Endothelial cell (in vitro differentiated cells): ENCODE measurements at places on chromosomes 5 and 9.
A peak's percentile ranks its signal among the peaks of the same experiment; 100 is the strongest.

GRCh38 chr5:119274767-119275130 is 81.1 kb upstream of the TNFAIP8 start:
- DNase-seq: no peak

DNA sequence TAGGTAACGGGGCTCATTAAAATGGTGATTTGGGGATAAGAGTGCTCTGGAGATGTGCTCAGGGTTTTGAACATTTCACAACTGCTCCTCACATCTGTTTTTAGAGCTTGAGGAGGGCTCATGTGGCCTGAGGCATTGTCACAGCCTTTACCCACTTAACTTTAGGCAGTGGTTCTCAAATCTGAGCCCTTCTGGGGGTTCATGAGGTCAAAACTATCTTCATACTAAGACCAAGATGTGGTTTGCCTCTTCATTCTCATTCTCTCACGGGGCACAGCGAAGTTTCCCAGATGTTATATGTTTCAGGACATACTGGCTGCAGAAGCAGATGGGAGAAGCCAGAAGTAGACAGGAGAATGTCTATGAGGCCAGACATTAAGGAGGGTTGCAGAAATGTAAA is 38.4 kb downstream of the STXBP1 start:
- DNase-seq: no peak

DNA sequence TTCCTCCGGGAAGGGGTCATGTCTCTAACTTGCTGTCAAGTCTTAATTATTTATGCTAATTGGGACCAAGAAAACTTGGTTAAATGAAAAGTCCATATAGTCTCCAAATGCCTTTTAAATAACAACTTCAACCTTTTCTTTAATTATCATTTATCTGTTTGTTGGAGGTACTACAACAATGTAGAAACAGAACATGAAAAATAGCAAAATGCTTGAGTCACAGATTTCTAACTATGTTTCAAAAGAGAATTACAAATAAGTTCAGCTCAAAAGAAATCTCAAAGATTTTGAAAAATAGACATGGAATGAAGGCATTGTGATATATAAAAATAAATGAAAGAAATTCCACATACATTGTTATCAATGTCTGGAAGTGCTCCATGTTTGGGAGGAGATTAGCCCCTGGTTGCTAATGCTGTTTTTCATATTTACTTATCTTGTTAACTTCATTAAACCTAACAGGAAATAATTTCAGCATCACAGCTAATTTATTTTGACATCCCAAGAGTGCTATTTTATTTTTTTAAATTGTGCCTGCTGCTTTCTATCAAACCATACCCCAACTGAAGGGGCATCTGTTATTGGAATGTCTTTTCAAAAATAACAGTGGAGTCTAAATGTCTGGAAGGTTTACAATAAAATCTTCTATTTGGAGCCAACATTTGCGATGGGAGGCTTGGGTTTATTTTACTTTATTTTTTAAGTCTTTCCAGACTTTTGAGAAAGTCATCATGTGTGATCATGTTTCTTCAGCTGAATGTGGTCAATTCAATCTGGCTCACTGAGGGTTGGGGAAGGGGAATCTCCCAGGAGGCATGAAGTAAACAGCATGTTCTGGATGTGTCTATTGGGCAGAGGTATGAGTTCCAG is 53.1 kb upstream of the ANKRD55 start:
- no peak for DNase-seq

DNA sequence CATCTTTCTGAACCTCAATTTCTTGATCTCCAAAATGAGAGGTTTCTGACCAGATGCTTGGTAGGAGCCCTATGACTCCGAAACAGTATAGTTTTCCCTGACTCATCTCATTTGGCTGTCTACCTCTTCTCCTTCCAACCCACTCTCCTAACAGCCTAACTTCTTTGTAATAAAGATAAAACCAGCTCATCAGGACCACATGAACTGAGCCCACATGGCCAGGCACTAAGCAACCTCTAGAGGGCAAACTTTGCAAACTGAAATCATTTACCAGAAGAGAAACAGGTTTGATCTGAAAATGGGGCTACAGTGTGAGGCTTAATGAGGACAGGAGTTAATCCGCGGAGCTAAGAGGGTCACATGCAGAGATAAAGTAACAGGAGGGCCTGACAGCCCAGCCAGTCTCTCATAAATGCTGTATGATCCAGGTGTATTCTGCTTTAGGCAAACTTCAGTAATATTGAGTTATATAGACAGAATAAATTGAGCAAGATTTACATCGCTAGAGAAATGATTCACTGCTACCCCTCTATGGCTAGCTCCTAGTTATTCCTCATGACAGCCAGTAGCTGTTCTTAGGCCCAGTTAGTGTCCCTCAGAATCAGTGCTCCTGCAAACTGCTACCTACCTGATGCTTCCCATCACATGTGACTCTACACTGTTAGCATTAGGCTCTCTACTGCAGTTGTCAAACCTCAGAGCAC is 64.6 kb downstream of the ABCA1 start:
- DNase-seq: peak; percentile 45

- DNase-seq: no peak
Observed at GRCh38 chr9:112542593-112543292, 56.1 kb downstream of the KIAA1958 start.

- DNase-seq: no peak
Observed at GRCh38 chr5:112189391-112189790, 229.7 kb downstream of the EPB41L4A start.

DNA sequence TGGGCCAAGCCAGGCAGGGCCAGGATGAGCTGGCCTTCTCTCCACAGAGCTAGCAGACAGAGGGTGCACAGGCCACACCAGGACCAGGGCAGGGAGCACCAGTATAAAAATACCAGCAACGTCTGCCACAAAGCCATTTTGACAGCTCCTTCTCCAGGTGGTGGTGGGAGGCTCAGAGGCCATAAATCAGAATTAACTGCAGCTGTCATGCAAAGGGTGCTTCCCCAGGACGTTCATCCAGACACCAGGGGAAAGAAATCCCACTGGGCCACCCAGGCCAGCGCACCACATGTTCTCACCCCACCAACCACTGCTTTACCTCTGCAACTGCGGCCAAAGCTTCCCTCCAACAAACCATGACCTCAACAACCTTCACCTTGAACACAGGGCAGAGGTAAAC is 403.7 kb upstream of the TRPC7 start:
- DNase-seq: no peak

DNA sequence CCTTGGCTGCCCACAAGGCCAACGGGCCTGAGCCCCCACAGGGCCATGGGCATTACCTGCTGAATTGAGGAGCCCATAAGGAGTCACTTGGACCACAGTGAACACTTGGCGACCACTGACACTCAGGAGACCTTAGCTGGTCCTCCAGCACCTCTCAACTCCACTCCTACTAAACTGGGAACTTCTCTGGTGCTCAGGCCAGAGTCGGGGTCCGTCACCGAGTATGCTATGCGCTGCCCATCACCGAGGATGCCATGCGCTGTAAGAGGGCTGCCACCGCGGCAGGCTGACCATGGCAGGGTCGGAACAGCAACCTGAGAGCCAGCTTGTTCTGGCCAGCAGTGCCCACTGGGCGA is 600 bp upstream of the SQSTM1 start:
- no peak for DNase-seq

DNA sequence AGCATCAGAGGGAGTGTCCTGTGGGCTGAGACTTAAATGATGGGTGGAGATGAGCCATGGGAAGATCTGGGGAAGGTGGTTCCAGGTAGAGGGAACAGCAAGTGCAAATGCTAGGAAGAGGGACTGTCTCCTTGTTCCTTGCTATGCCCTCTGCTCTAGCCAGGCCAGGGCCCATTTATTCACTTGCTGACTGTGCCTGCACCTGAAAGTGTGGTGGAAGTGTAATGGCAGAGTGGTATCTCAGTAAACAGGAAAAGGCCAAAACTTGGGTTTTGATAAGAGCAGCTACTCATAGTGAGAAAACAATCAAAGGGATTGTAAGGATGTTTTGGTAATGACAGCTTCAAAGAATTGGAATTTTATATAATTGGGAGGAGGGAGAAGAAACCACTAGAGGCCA is 32.4 kb downstream of the TLE4 start:
- no peak for DNase-seq

DNA sequence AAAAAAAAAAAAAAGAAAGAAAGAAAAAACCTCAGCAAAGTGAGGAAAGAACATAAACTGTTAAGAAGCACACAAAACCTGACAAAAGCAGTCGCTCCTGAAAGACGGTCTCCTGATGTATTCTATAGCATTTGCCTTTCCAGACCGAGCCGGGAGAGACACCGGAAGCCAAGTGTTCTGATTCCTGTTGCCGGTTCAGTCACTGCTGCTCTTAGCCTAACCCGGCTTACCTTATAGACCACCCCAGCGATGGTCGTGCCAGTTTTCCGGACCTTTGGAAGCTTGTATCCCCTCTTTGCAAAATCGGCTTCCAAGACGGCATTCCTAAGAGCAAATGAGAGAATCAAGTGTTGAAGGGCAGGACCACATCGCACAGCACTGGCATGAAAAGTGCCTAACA is 630 bp downstream of the PSMB7 start:
- no peak for DNase-seq

DNA sequence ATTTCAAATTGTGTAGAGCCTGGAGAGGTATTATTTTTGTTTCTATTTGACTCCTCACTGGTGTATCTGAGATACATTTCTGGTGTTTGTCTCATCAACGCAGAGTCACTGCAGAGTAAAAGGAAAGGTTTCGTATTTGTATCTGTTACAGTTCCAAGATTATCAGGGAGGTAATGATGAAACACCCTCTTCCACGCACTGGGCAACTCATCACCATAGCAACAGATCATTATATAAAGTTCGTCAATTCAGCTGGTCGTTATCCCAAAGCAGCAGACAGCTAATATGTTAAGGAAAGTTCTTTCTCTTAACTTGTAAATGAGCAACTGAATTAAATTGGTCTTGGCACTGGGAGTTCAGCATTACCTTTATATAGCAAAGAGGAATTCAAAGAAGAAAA is 513.5 kb downstream of the MTRR start:
- no peak for DNase-seq

- no peak for DNase-seq
Observed at GRCh38 chr5:123807177-123807945, 295.4 kb downstream of the CSNK1G3 start.

- DNase-seq: no peak
Observed at GRCh38 chr9:92720209-92720765, 44.3 kb downstream of the BICD2 start.

- DNase-seq: no peak
Observed at GRCh38 chr9:130629443-130630070, 34.8 kb upstream of the PRDM12 start.

- no peak for DNase-seq
Observed at GRCh38 chr5:50655810-50656205, 10.6 kb upstream of the PARP8 start.

DNA sequence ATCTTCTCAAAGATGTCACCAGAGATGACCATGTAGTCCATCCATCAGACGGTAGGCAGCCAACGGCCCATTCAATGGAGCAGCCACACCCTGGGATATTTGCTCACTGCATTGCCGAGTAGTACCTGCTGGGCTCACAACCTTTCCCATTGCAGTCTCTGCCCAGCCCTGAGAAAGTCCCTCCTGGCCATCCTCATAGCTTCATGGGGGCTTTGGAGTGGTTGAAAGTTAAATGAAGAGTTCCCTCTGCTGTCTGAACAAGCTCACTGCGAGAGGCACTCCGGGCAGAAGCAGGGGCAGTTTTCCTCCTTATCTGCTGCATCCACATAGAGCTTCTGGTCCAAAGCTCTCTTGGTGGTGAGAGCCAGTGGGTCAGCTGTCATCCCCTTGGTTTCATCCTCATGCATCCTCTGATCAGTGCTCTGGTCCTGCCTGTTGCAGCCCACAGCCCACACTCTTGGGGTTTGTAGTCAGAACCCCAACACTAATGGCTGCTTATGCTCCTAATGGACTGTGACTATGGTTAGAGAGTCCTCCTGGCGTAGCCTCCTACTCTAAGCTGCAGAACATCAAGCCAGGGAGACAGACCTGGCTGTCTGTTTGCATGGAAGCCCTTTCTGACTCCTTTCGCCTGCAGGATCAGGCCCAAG is 23.3 kb downstream of the TNFSF8 start:
- peak; percentile 62 for DNase-seq

DNA sequence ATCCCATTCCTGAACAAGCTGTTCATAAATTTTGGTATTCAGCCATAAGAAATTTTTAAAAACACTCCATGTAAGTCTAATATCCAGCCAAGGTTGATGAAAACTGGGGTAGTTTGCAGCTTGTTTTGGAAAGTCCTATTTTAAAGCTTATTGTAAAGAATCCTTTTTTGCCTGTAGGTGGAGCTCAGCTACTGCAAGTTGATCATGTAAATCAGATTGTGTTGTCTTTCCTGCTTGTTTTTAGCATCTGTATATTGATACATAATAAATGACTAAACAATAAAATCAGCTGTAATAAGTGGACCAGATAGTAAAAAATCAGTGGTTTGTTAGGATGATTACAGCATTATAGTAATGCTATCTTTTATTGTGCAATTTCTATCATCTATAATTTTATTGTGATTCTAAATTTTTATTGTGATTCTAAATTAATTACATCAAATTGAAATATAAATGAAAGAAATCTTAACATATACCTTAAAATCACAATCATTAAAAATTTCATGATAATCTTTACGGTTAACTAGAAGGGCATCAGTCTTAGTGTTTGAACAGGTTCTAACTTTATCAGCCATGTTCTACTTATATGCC is 42.4 kb downstream of the CWC27 start:
- peak; percentile 6 for DNase-seq

DNA sequence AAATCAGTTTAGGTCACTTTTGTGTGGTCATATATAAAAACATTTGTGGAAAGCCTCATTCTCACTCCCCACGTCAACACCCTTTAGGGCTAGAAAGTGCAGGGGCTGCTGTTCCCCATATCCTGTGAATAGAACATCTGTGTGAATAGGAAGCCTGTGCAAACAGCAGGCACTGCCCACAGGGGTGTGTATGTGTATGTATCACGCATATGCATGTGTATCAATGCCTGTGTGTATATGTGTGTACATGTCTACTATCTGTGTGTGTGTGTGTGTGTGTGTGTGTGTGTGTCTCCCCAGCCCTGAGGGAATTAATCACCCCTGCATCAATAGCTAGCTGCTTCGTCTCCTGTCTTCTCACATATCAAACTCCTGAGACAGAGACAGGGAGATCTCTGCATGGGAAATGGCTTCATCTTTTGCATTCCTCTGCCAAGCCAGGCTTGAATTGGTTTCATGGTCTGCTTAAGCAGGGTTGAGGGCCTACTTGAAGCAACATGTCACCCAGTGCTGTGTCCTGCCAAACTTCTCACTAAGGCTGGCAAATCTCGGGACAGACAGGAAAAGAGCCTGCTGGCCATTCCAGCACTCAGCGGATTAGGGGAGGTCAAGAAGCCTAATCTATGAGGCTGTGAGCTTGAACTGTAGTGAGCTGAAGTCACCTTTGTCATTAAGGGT is 265.8 kb downstream of the ADAMTSL1 start:
- no peak for DNase-seq

GRCh38 chr5:56917534-56917933 is 8.1 kb downstream of the SETD9 start:
- no peak for DNase-seq
